IMR-90 (cell line): ENCODE measurements at places on chromosomes 3 and 15.

DNA sequence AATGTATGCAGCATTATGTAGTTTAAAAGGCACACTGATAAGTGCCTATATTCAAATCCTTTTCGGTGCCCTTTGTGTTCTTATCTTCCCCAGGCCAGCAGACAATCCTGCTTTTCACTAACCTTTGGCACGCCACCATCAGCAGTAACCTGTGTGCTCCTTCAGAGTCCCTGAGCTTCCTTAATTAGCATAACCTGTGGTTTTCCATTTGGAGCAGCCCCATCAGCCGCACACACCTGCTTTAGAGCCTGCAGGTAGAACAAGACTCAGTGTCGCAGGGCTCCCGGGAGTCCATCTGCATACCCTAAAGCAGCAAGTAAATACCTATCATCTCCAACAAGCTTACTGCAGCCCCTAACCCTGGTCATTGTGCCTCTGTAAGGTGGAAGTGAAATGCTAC lies 755.1 kb downstream of the ROBO2 start:
- DNase-seq = no peak

GRCh38 chr3:136931606-136932005 lies 26.2 kb upstream of the IL20RB start:
- DNase-seq = no peak

DNA sequence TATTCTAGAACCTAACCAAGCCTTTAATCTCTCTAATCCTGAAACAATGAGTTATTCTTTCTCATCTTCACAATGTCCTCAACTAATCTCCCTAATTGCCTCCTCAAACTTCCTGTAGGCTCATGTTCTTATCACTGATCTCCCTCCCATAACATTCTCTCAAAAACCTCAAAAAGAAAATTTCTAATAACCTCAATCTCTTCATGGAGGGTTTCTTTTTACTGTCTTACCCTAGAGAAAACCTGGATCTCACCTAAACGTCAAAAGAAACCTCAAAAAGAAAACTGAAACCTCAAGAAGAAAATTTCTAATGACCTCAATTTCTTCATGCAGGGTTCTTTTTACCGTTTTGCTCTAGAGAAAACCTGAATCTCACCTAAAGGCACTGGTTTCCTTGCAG lies 150.2 kb downstream of the GSK3B start:
- DNase-seq = no peak

- DNase-seq = no peak
Measured at GRCh38 chr3:50532062-50532705, 28.8 kb upstream of the CACNA2D2 start.

DNA sequence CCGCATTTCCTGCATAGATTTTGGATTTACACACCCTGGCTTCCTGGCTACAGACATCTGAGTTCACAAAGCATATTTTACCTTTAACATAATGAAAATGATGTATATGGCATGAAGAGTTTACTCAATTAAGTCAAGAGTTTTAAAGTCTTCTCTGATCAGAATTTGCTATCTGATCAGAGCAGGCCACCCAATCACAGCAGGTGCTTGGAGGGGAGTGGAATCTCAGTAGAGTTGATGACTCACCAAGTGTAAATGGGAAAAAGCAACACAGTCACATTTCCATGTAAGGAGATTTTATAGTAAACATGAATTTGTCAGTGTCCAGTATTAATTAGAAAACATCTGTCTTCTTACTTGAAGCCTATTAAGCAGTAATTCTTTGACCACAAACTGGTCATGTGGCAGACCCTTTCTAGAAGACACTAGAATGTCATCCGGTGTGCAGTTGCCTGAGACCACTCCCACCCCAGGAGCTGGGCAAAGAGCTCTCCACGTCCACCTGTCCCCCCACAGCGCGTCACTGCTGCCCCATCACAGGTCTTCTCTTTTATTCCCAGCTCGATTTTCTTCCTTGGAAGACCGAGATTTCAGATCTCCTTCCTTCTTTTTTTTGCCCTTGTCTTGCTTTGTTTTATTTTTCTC lies 10.8 kb downstream of the MESD start:
- DNase-seq = peak; percentile 61

- DNase-seq = no peak
Measured at GRCh38 chr15:65376767-65377104, 1.1 kb downstream of the IGDCC3 start.

- no peak for DNase-seq
Measured at GRCh38 chr3:156395961-156396710, 158.8 kb downstream of the SSR3 start.

GRCh38 chr3:46386205-46386604 lies 15.5 kb downstream of the CCR5 start:
- DNase-seq = peak; percentile 52

DNA sequence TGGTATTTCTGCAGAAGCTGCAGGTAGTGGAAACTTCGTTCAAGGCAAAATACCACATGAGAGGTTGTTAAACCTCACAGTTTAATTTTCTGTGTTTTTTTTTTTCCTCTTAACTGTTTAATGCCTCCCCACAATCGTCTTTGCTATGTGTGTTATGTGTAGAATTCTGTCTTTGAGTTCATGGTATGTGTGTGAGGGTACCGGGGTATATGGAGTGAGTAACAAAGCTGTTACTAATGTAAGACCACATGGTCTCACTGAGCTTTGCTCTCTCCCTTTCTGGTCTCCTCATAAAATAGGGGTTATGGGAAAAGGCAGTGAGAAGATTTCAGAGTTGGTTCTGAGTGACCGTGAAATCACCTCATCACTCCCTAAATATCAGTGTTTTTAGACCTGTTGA lies 143.6 kb downstream of the USP13 start:
- DNase-seq = no peak

- DNase-seq = peak; percentile 57
Measured at GRCh38 chr15:61946778-61947177, 113.5 kb downstream of the VPS13C start.

DNA sequence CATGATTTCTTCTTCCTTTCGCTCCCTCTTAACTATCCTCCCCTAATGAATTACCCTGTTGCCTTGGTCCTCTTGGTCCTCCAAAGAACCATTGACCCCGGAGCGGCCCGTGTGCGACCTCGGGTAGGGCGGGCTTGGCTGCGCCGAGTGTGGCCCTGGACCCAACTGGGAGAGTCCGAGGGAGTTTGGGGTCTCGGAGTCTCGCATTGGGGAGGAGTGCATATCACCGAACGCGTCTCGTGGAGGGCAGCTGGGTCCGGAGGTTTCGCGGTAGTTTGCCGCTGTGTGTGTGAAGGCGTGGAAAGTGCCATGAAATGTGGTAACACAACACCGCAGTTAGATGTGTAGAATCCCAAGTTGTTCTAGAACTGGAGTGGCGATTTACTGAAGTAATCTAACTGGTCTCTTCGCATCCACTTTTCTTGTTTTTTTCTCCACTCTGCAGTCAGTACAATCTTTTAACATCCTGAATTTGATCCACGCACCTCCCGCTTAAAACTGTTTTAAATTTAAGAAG lies 363 bp downstream of the GTF2E1 start:
- peak; percentile 29 for DNase-seq

- peak; percentile 36 for DNase-seq
Measured at GRCh38 chr3:125357032-125357658, 18.0 kb downstream of the ZNF148 start.

DNA sequence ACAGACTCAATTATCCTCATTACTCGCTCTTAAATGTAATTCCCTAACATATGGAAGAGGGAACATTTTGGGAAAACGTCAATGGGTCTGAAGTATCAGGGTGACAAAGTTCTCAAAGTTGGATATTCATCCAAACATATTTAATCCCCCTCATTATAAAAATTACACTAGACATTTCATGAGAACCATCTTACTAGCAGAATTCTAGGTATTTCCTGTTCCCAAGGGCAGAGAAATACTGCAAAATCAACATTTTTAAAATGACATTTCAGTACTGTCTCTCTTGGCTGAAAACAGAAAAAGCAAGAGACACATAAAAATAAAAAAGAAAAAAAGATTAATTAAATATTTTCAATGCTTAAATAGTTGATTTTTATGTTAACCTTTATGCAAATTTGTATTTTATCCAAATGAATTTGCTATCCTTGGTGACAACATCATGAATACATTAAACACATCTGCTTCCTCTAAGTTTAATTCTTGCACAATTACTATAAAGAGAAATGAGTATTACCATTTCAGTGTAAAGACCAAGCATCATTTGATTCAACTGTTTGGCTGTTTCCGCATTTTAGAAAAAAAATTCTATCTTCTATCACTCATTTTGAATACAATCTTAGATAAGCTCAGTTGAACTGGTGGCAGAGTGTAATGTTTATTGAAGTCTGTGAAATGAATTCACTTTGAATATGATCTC lies 114.8 kb upstream of the COL8A1 start:
- no peak for DNase-seq

DNA sequence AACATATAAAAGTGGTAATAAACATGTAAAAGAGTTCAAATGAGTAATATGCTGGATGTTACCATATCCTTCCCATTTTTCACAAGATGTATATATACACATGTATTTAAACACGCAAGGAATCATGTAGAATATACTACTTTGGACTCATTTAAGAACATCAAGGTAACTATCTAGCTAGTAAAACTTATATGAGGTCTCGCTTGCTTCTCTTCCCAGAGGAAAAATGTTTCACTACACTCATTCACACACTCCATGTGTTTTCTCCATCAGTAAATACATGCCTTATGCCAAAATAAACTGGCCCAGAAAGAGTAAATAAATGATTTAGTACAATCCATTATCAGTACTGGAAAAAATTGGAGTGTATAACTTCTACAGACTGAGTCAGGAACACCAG lies 229.2 kb upstream of the MME start:
- no peak for DNase-seq

GRCh38 chr3:25856902-25857518 lies 67.1 kb downstream of the OXSM start:
- peak; percentile 67 for DNase-seq

- no peak for DNase-seq
Measured at GRCh38 chr3:169780742-169781141, 7.5 kb downstream of the MYNN start.

- no peak for DNase-seq
Measured at GRCh38 chr3:112607863-112608262, 33.1 kb downstream of the CCDC80 start.

- no peak for DNase-seq
Measured at GRCh38 chr3:9173445-9173844, 76.0 kb downstream of the SRGAP3 start.

DNA sequence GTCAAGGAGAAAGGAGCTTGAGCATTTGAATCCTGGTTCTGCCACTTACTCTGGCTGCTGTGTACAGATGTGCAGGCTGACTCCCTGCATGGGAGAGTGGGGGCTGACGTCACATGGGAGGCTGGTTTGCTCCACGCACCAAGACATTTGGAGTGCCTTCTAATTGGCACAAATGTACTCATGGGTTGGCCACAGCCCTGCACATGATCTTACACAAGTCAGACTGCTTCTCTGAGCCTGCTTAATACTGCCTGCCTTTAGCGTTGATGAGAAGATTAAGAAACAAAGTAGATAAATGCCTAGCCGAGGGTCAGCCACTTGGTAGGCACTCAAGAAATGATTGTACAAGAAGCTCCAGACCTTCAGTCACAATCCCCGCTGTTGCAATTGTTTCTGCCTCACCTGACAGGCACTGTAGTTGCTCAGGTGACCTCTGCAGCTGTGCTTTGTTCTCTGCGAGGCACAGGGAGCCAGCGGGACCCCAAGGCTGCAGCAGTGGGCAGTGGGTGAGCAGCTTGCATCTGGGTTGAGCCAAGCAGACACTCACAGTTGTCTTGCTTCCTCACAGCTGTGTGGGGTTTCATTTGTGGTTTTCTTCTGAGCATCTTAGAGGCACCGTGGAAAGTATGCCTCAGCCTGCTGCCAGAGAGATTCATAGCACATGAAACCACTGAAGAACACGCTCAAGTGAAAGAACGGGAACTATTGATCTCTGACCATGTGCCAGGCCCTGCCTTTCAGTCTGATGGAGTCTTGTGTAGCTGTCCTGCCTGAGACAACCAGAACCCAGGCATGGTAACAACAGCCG lies 33.1 kb downstream of the GRK7 start:
- no peak for DNase-seq

DNA sequence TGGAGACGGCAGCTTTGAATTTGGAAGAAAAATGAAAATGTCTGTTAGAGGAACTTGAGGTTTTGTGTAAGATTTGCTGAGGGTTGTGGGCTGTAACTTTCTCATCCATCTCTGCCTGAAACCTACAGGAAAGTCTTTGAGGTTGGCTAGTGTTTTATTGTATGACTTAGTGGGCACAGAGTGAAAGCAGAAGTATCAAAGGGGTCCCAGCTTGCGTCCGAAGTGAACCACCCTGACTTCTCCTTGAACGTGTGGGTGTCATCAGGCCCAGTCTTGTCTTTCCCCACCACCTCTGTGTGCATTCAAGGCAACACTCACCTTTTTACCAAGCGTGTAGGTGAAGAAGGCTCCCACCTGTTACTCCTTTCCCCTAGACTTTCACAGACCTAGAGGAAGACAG lies 682.1 kb upstream of the CFAP20DC start:
- no peak for DNase-seq

- peak; percentile 63 for DNase-seq
Measured at GRCh38 chr3:65712140-65712539, 326.6 kb downstream of the MAGI1 start.

DNA sequence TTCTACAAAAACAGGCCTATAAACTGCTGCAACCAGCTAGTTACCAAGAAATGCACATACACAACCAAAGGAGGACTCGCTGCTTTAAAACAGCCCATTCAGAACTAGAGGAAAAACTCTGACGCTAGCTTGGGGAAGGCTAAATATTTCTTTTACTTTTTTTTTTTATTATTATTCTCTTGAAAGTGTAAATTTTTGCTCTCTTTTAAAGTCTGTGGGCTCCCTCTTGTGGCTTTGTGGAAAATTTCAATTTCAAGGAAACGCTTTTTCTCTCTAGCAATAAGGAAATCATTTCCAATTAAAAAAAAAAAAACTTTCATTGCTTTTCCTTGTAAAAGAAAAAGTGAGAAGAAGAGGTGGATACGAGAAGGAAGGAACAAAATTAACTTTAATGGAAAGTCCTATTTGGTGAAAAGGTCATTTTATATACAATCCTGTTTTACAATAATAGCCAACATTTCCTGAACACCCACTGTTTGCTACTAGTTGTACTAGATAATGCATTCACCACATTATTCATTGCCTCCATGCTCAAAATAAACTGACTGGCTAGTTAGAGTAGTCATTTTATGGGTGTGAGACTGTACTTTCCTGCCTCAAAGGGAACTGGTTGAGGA lies 51.2 kb upstream of the SAMMSON start:
- peak; percentile 66 for DNase-seq
